A172 (cell line): ENCODE measurements at places on chromosomes 4 and X. TPM values are rescaled to one million over a fixed set of nuclear protein-coding genes. Genes with fewer than 3 reads are reported as not detected.

SCFD2 gene
- total RNA-seq: 11.0 and 16.2 TPM in 2 replicates

S100G gene
- not detected in 2 replicates for total RNA-seq

GYPA gene
- total RNA-seq: not detected in 2 replicates

GRCh38 chr4:120755864-120756263, 166.7 kb downstream of the PRDM5 start:
- no peak for DNase-seq

- DNase-seq: no peak
These were observed 167.5 kb upstream of the PCDH10 start for GRCh38 chr4:132981611-132982010.

DNA sequence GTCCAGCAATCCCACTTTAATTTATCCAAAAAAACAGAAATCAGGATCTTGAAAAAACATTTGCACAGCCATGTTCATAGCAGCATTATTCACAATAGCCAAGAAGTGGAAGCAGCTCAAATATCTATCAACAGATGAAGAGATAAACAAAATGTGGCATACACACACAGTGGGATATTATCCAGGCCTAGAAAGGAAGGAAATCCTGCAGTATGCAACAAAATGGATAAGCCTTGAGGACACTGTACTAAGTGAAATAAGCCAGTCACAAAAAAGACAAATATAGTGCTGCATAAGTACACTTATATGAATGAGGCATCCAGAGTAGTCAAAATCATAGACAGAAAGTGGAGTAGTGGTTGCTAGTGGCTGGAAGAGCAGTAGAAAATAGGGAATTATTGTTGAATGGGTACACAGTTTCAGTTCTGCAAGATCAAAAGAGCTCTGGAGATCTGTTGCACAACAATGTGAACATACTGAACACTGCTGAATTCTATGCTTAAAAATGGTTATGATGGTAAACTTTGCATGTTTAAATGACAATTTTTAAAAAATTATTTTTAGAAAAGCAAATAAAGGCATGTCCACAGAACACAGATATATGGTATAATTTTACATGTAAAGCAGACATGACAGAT, 25.6 kb downstream of the CHM start:
- DNase-seq: no peak

- DNase-seq: peak; percentile 38
These were observed 17.8 kb upstream of the ZNF827 start for GRCh38 chr4:145956288-145956890.

- no peak for DNase-seq
These were observed 184.1 kb upstream of the HHIP start for GRCh38 chr4:144461906-144462305.

DNA sequence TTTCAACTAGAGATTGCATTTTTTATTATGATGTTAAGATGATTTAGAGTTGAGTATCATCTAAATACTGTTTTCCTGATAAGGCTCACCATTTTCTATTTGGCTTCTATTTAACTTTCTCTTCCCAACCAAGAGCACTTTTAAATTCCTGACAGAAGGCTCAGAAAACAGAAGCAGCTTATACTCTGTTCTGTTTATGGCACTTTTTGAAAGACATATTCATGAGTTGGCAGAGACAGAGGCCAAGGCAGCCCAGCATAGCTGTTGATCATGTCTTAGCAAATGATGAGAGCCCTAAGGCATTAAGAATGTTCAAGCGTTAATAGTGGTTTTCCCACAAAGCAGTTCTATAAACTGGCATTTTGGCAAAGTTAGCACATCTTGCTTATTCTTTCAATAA, 330.3 kb downstream of the TRAM1L1 start:
- no peak for DNase-seq
